ENCODE measurements at places on chromosomes 12 and 14.

DNA sequence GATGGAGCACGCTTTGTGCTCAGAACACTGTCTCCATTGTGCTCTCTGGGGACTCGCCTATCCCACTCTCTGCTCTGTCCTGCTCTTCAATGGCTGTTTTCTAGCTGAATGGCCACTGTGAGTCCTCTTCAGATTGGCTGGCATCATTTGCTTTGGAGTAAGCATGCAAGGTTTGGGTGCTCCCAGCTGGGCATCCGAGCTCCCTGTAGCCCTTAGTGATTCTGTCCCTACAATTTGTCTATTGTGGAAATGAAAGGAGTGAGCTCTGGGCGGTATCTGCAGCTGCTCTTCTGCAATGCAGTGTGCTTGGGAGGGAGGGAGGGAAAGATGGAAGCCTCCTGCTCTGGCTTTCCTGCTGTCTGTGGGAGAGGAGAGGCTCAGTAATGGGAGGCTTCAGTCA lies 84.8 kb downstream of the SMOC1 start:
- no peak for DNase-seq

DNA sequence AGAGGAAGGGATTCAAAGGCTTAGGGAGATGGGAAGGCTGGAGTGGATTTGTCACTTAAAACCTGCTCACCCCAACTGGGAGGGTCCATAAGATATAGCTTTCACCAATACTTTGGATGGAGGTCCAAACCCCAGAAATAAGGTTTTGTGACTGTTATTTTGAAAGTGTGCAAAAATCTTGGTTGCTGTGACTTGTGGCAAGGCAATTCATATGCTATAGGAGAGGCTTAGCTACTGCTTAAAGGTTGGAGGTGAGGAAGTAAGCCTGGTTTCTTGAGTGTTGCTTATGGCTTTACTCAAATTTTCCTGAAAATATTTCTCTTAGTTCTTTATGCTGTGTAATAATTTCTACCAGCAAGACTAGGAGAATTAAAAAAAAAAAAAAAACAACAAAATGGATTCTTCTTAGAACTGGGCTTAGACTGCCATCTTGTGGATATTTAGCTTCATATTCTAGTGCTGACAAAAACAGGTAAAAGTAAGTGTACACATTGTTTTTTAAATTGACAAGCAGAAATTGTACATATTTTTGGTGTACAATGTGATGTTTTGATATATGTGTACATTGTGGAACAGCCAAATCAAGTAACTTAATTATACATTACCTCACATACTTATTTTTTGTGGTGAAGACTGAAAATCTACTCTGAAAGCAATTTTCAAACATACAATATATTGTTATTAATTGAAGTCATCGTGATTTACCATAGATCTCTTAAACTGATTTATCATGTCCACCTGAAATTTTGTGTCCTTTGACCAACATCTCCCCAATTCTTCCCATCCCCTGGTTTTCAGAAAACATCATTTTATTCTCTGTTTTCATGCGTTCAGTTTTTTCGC lies 23.0 kb downstream of the PDE6H start:
- no peak for DNase-seq

DNA sequence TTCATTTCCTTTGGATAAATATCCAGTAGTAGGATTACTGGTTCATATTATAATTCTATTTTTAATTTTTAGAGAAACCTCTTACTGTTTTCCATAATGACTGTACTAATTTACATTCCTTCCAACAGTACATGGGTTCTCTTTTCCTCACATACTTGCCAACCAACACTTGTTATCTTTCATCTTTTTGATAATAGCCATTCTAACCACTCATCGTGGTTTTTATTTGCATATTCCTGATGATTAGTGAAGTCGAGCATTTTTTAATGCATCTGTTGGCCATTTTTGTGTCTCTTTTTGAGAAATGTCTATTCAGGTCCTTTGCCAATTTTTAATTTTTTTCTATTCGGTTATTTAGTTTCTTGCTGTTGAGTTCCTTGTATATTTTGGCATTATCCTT lies 457.7 kb upstream of the PDE3A start:
- DNase-seq, result no peak

- no peak for DNase-seq
Observed at GRCh38 chr12:102948941-102949352, 8.5 kb upstream of the ASCL1 start.

DNA sequence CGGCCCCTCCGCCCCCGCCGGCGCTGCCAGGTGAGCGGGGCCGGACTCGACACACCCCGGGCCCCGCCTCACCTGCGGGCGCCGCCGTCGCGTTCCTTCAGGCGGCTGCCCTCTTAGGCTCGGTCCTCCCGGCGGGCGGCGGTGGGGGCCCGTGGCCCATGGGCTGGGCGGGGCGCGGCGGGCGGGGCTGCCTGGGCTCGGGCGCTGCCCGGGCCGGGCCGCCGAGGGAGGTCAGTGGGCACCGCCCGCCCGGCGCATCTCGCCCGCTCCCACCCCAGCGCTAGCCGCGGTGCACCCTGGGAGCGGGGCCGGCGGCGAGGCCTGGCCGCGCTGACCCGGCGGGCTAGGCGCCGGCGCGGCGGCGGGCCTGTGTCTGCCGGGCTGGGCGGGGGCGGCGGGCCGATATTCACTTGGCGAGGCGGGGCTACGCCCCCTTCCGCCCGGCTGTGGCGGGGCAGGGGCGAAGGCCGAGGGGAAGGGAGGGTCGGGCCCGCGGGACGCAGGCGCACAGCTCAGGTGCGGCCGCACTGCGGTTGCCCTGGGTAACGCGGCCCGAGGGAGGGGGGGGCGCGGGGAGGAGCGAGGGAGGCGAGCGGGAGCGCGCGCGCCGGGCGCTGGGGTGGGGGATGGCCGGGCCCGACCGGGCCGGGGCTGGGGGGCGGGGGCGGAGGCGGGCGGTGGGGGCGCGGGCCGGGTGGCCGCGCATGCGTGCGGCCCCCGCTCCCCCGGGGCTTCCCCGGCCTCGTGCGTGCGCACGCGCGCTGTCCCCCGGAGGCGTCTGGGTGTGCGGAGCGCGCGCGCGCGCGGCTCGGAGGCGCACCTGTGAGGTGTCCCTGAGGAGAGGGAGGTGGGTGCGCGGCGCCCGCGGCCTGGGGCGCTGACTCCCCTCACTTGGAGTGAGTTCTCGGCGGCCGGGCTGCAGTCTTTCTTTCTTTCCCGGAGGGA lies at the start of the genes CCDC92 and ZNF664:
Gene CCDC92, minus strand, starts transcription at position 375 of the 945 bp plus-strand sequence. CDS start 28,526 bp downstream, outside the sequence.
Gene ZNF664, plus strand, starts transcription at position 759 of the 945 bp plus-strand sequence. CDS start 38,930 bp downstream, outside the sequence.
- DNase-seq, result peak; percentile 95

GRCh38 chr12:113403435-113404415 lies at the start of gene SDS:
SDS (minus strand) TSS chr12:113403887; CDS start chr12:113399708, 4,179 bp downstream.
- no peak for DNase-seq

DNA sequence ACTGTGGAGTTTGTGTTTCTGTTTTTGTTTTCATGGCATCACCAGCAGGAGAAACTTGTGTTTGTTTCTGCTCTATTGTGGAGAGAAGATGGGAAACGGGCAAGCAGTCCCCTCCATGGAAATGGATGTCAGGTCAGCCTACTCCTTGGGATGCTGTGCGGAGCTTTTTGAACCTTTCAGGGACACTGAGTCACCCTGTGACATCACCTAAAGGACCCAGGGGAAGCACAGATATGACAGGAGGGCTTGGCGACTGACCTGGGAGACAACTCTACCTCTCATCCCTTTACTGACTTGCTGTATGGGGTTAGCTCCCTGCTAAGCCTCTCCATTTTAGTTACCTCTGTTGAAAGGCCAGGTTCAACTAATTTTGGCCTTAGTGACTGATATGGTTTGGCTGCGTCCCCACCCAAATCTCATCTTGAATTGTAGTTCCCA lies 706.9 kb upstream of the TMEM132C start:
- DNase-seq, result no peak

GRCh38 chr12:33182485-33182884 lies 257.1 kb downstream of the SYT10 start:
- DNase-seq, result no peak

- no peak for DNase-seq
Observed at GRCh38 chr14:101962503-101962874, 1.9 kb upstream of the DYNC1H1 start.

- peak; percentile 93 for DNase-seq
Observed at GRCh38 chr12:124369055-124369826, 74.3 kb downstream of the RFLNA start.

DNA sequence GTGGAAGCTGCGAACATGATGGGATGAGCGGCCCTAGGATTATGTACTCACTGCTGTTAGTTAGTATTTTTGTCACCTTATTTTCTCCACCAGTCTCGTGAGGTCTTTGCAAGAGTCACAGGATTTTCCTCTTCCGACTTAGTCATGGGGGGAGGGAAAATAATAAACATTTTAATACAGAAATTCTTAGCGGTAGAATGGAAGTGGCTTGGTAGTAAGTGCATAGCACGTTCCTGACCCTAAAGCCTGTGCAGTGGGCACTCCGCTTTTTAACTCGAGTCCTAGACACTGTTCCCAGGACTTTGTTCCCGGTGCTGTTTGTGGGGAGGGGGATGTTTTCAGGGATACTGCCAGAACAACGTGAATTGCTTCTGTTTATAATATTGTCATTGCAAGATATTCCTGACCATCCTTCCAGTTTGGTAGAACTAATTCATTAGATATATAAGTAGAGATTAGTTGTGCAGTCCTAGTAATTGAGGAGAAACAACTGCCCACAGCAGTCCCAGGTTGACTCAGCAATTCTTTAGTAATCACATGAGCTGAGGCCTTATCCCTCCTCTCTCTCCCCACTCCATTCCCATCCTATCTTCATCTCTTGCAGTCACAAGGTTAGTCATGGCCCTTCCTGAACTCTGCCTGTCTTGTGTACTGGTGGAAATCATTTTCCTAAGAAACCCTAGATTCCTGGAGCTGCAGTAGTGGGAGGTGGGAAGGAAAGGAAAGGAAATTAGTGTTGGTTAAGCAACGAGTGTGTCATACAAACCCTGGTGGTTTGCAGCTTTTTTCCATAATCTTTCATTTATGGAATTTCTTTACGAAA lies 799 bp downstream of the SLC38A6 start:
- no peak for DNase-seq

- no peak for DNase-seq
Observed at GRCh38 chr14:92934196-92935085, 11.5 kb downstream of the CHGA start.

- no peak for DNase-seq
Observed at GRCh38 chr12:109098183-109098604, 797 bp downstream of the UNG start.

GRCh38 chr12:56758728-56759262 lies 4.3 kb upstream of the HSD17B6 start:
- no peak for DNase-seq

GRCh38 chr14:51008446-51008845 lies 64.2 kb upstream of the PYGL start:
- DNase-seq, result no peak

- no peak for DNase-seq
Observed at GRCh38 chr14:76868454-76869170, 42.4 kb downstream of the LRRC74A start.

GRCh38 chr12:31651893-31652521 lies 7.5 kb upstream of the ETFBKMT start:
- DNase-seq, result no peak

GRCh38 chr12:115998119-115998633 lies 279.3 kb downstream of the MED13L start:
- no peak for DNase-seq

DNA sequence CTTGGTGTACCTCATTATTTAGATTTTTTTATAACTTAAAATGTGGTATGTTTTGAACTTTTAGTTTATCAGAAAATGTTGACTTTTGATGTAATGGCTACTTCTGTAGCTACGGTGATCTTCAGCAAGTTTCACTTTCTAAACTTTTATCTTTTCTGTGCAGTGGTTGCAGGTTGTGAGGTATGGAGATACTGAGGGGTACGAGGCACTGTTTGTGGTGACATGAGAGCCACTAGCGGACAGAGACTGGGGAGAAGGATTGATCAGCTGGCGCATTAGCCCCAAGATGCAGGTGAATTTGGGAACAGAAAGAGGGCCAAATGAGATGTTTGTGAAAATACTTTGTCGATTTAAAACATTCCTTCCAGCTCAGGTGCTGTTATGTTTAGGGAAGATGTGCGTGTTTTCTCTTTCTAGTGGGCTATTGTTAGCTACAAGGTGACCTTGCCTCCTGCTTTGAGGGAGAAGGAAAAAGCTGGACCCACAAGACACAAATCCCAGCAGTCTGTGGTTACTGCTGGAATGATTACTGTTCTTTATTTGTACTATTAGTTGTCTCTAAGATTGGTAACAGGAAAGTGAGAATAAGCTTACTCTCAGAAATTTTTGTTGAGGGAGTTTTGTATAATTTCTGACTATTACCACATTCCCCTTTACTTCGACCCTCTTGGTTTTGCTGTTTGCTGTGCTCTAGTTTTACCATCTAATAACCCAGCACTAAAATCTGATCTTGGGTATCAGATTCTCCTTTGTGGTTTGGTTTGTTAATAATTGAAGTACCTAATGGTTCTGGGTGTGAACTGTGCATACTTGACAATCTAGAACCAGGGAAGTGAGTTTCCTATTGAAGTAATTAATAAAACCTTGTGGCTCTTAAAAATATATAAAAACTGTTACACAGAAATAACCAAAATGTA lies 61.7 kb downstream of the FBXO34 start:
- DNase-seq, result no peak

DNA sequence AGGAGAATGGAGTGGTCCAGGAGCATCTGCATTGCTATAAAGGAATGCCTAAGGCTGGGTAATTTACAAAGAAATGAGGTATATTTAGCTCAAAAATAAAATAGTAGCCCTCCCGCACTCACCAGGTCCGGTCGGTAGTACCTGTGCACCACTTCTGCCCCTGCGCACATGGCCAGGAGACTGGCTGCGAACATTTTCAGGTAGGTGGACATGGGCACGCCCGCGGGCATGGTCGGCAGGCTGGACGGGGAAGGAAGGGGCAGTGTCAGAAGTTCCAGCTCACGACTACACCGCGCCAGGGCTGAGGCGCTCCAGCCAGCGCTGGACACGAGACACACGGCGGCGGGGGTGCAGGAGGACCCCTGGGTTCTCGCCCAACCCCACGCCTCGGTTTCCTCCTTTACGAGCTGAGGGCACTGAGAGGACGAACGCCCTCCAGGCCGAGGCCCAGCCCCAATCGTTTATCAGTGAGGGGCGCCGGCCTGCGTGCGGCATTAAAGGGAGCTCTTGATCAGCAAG lies 9.1 kb upstream of the TDG start:
- DNase-seq, result peak; percentile 74

- no peak for DNase-seq
Observed at GRCh38 chr14:76820700-76821099, 5.5 kb upstream of the LRRC74A start.

DNA sequence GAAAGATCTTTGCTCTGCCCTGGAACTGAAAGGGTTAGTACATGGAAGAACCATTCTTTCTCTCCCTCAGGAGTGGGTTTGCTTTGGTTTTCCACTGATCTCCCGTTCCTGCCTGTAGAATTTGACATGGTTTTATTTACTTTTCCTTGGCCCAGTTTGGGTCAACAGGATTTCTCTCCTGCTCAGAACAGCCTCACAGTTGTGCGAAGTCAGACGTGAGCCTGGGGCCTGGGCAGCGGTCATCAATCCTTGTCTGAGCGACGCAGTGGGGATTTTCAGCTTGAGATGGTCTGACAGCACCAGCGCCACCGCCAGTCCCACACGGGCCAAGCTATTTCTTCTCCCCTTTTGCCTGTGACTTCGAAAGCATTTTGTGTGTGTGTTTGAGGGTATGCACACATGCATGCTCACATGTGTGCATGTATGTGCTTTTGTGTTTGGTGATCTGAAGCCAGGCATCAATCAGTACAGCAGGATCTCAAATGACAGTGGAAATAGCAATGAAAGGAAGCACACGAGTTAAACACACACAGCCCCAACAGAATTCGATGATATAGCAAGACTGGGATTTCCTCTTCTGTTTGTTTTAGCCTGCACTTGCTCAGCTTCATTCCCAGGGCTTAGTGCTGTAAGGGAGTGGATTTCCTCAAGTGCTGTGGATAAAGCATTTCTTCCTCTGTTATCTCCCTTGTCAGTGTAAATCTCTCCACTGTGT lies 58.3 kb downstream of the SMOC1 start:
- DNase-seq, result no peak

- DNase-seq, result no peak
Observed at GRCh38 chr12:56676851-56677580, 11.1 kb downstream of the PTGES3 start.

Measured in cardiac septum (tissue), 1 donor.